ENCODE measurements at places on chromosomes 4 and X. TPM values are rescaled to one million over a fixed set of nuclear protein-coding genes. Genes with fewer than 3 reads are reported as not detected.

The BDH2 gene
- polyA plus RNA-seq, result 86.4 TPM

The ADH6 gene
- 11.9 TPM for polyA plus RNA-seq

The TXK gene
- polyA plus RNA-seq, result 0.18 TPM

The NLGN3 gene
- polyA plus RNA-seq, result 0.79 TPM

The TRPC5OS gene
- polyA plus RNA-seq, result not detected

The USP17L17 gene
- polyA plus RNA-seq, result not detected

The GPRASP1 gene
- polyA plus RNA-seq, result 3.3 TPM

The CDS1 gene
- polyA plus RNA-seq, result 11.0 TPM

The CSAG1 gene
- polyA plus RNA-seq, result not detected

The PHOX2B gene
- polyA plus RNA-seq, result not detected

The TMEM271 gene
- not detected for polyA plus RNA-seq

The CD40LG gene
- not detected for polyA plus RNA-seq

The ANKRD17 gene
- polyA plus RNA-seq, result 38.6 TPM

The RIBC1 gene
- polyA plus RNA-seq, result 0.86 TPM

The SPIN4 gene
- polyA plus RNA-seq, result 3.7 TPM

The PNCK gene
- 0.28 TPM for polyA plus RNA-seq

The FREM3 gene
- not detected for polyA plus RNA-seq

The FLNA gene
- 471 TPM for polyA plus RNA-seq

The SMIM43 gene
- 0.95 TPM for polyA plus RNA-seq

The BMP3 gene
- polyA plus RNA-seq, result 2.9 TPM

The REPS2 gene
- polyA plus RNA-seq, result 3.4 TPM

The ATXN3L gene
- not detected for polyA plus RNA-seq

The ASMTL gene
- 31.0 TPM for polyA plus RNA-seq

The ADGRL3 gene
- 3.9 TPM for polyA plus RNA-seq

The KLHL4 gene
- polyA plus RNA-seq, result 1.3 TPM

The USP9X gene
- 23.8 TPM for polyA plus RNA-seq

The LONRF3 gene
- polyA plus RNA-seq, result 2.6 TPM

The LRAT gene
- 2.6 TPM for polyA plus RNA-seq

The PDE5A gene
- 9.7 TPM for polyA plus RNA-seq

The C1QTNF7 gene
- 1.4 TPM for polyA plus RNA-seq

The TNMD gene
- polyA plus RNA-seq, result not detected

The CT45A10 gene
- polyA plus RNA-seq, result not detected

Data from hepatocyte (in vitro differentiated cells).